ENCODE measurements at places on chromosomes 11 and 22.

GRCh38 chr11:35689081-35689996 is 26.8 kb downstream of the TRIM44 start:
- DNase-seq, result no peak

GRCh38 chr22:29574762-29575450 is 6.0 kb downstream of the NIPSNAP1 start:
- DNase-seq, result no peak

- no peak for DNase-seq
Measured at GRCh38 chr22:27206374-27207133, 549.2 kb downstream of the MIAT start.

DNA sequence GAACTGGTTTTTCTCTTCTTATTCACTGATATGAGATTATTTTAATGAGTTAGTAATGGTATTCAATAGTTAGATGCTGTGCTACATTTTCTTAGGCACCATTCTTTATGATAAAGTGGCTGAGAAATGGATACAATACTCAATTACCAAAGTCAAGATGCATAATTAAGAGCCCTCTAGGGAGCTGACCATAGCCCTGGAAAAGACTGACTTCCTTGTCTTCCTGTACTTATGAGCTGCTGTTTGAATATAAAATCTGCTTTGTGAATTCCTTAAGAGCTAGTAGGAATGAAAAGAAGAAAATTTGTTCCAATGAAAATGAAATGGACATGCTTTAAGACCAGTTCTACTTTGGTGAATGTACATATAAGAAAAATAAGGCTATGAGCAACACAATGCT is 452.3 kb downstream of the KCNA4 start:
- DNase-seq, result no peak

- DNase-seq, result no peak
Measured at GRCh38 chr11:12482839-12483238, 105.5 kb downstream of the PARVA start.

DNA sequence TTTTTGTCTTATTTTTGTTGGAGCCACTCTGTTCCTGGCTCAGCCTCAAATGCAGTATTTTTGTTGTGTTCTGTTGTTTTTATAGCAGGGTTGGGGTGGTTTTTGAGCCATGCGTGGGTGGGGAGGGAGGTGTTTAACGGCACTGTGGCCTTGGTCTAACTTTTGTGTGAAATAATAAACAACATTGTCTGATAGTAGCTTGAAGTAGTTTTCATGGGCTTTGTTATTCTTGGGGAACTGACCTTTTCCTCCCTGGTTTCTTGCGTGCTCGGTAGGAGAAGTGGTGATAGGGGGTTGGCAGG is 6.0 kb upstream of the MCM5 start:
- DNase-seq, result no peak

DNA sequence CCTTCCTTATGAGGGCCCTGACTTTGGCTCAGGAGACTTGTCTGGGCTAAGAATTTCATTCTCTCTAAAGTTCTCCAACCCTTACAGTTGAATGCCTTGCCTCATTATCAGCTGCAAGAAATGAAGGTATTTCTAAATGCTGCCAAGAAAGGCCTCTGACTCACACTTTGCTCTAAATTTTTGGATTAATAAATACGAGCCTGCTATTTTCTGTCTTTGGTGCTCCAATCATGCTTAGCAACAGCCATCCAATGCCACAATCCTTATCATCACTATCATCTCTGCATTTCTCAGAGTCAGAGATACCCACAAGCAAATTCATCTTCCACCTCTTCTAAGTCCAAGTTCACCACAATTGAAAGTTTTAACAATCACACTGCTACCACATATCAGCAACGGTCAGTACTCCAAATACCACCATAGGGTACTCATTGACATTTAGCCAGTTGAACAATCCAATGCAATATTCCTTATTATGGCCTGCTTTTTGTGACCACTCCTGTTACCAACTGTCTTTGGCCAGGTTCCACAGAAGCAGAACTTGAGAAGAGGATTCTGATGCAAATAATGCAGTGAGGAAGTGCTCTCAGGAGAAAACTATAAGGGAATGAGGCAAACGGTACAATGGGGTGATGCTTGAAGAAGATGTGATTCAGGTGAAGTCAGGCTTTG is 5.7 kb downstream of the PATE2 start:
- DNase-seq, result no peak

DNA sequence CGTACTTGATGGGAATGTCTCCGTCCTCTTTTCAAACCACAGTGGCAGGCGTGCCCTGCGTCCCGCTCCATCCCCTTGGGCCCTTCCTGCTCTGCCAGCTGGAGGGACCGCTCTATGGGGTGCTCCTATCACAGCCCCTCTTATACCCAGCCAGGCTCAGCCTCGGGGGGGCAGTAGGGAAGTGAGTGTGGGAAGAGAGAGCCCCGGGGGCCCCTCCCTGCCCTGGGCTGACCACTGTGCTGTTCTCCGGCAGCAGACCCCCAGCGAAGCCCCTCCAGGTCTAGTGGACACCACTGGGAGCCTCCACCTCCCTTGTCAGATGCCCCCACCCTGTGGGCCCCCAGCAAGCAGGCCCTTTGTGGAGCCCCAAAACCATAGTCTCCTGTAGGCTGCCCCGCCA is 572.5 kb downstream of the BRD1 start:
- no peak for DNase-seq

- DNase-seq, result peak; percentile 33
Measured at GRCh38 chr11:11010624-11011127, 152.8 kb upstream of the ZBED5 start.

DNA sequence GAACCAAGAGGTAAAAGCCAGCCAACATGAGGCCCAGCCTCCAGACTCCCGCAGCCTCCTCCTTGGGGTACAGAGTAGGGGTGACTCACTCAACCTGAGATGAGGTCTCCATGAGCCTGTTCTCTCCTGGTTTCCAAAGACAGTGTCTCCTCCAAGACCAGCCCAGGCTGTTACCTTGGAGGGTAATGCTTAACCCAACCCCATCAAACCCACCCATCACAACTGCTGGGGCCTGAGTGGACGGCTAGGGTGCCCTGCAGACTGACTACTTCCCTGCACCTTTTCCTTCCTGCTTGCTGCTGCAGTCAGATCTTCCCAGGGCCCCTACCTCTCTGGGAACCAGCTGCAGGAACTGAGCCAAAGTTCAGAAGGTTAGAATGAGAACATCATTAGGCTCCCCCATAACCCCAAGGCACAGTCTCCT is 5.1 kb upstream of the NOL12 start:
- DNase-seq, result no peak

DNA sequence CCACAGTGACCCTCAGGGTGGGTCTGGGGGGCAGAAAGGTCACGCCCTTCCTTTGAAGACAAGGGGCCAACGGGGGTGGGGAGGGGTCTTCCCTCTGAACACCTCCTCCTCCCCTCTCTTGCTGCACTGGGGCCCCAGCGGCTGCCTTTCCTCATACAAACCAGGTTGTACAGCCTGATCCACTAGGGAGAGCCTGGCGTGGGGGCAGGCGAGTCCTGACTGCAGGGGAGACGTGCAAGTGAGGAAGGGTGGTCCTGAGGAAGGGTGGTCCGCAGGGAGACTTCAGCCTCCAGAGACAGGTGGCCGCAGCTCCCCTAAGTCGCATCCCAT is 43.6 kb upstream of the LINC01488 start:
- DNase-seq, result no peak

- DNase-seq, result no peak
Measured at GRCh38 chr22:23754220-23754919, at the start of gene VPREB3. Gene VPREB3 (minus strand): TSS chr22:23754425. CDS start chr22:23754363, 62 bp downstream.

Data from DMS53 (cell line).